ENCODE measurements at places on chromosomes 3 and 15.

DNA sequence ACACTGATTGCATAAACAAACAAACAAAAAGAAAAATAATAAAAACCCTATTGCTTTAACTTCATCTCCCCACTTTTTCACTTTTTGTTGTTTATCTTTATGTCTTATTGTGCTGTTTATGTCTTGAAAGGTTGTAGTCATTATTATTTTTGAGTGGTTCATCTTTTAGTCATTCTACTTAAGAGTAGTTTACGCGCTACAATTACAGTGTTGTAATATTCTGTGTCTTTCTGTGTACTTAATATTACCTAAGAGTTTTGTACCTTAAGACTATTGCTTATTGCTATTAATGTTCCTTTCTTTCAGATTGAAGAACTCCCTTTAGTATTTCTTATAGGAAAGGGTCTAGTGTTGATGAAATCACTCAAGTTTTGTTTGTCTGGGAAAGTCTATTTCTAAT is 28.1 kb downstream of the TM4SF18 start:
- peaks cover 12% of the 10 kb centered on the region for H3K27me3 ChIP-seq
- no peak for DNase-seq
- peaks cover 4% of the 10 kb centered on the region for H3K36me3 ChIP-seq

- H3K4me3 ChIP-seq: peak overlapping the region; percentile 24
- no peaks in the 10 kb centered on the region for H3K36me3 ChIP-seq
- no peak overlapping the region for H3K27ac ChIP-seq
- H3K4me1 ChIP-seq: peaks cover 31% of the 10 kb centered on the region
These were observed 722.9 kb upstream of the CFAP20DC start for GRCh38 chr3:59772416-59773408.

DNA sequence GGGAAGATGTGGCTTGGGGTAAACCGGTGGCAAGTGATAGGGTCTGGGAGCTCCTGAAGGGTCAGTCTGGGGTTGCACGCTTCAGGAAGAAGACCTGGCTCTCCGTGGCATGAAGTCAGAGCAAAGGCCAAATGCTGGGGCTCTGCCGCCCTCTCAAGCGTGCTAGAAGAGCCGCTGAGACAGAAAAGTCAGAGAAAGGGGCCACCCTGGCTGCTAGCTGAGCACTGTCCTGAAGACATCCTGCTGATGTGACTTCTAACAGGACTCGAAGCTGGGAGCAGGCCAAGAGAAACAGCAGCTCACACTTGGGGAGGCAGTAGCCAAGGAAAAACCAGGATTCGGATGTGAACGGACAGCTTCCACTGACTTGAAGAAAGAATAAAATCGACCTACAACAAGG is 270.4 kb downstream of the OCA2 start:
- no peak overlapping the region for H3K27ac ChIP-seq
- no peaks in the 10 kb centered on the region for H3K4me1 ChIP-seq
- H3K4me3 ChIP-seq: no peak overlapping the region
- no peaks in the 10 kb centered on the region for H3K27me3 ChIP-seq
- no peaks in the 10 kb centered on the region for H3K36me3 ChIP-seq
- DNase-seq: no peak

DNA sequence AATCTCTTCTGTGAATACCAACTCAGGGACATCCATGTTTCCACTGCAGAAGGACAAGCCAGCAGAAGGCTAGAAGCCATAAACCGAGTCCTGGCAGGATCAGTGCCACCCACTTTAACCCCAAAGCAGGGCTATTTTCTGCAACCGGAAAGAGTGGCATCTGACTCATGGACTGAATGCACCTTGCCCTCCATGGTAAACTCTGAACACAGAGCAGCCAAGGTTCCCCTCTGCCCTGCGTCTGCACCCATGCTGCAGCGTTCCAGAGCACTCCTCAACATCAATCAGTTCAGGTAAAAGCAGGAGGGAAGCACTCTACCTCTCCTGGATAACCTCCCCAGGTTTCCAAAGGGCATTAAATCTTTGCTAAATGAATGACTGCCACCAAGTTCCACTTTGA is 801 bp upstream of the NGRN start:
- peak overlapping the region; percentile 98 for H3K4me3 ChIP-seq
- H3K4me1 ChIP-seq: peaks cover 28% of the 10 kb centered on the region
- H3K27me3 ChIP-seq: no peaks in the 10 kb centered on the region
- peak overlapping the region; percentile 90 for H3K27ac ChIP-seq

All from natural killer cell treated with Interleukin-12 subunit alpha and Interleukin-12 subunit beta and Interleukin-15 and Interleukin-18, amount 100 ng/mL, for 72 hours (primary cell).